ENCODE measurements at places on chromosomes 13 and 19. TPM values are rescaled to one million over a fixed set of nuclear protein-coding genes. Genes with fewer than 3 reads are reported as not detected.

Gene MOB3A
- total RNA-seq: 235 TPM

Gene IGFL3
- not detected for total RNA-seq

Gene KBTBD7
- 9.2 TPM for total RNA-seq

Gene HSD11B1L
- 1.8 TPM for total RNA-seq

DNA sequence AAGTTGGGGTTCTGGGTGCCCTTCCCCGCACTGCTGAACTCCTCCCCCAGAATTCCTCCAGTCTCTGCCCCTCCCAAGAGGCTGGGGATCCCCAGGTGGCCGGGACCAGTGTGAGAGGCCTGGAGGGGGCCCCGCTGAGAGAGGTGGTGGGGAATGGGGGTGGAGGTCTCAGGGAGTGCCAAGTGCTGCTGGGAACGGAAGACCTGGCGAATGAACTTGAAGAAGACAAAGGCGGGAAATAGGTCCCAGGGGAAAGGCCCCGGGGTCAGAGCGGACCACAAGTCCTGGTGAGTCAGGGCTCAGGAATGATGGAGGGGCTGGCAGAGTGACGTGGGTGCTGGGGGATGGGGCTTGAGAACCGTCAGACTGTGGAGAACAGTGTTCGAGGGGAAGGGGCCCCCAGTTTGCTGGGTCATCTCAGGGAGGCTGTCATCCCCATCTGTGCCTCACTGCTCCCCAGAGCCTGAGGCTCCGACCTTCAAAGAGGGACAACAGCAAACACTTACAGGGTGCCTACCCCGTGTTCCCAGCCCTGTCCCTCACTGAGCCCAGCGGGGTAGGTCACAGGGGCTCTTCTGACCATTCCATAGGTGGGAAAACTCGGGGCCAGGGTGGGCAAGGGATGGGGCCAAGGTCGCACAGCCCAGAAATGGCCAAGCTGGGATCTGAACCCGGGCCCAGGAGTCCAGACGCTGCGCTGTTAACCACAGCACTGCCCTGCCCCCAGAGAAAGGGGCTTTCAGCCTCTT, 16.0 kb upstream of the SEMA6B start:
- no peaks in the 10 kb centered on the region for H3K4me1 ChIP-seq
- no peak overlapping the region for H3K4me3 ChIP-seq
- no peak for DNase-seq
- H3K27me3 ChIP-seq: peaks cover 4% of the 10 kb centered on the region
- no peaks in the 10 kb centered on the region for H3K36me3 ChIP-seq

- DNase-seq: no peak
- H3K4me3 ChIP-seq: no peak overlapping the region
- no peaks in the 10 kb centered on the region for H3K36me3 ChIP-seq
- peaks cover 35% of the 10 kb centered on the region for H3K27me3 ChIP-seq
- peaks cover 28% of the 10 kb centered on the region for H3K4me1 ChIP-seq
These were observed 62.8 kb upstream of the DOCK9 start for GRCh38 chr13:99040536-99041131.

DNA sequence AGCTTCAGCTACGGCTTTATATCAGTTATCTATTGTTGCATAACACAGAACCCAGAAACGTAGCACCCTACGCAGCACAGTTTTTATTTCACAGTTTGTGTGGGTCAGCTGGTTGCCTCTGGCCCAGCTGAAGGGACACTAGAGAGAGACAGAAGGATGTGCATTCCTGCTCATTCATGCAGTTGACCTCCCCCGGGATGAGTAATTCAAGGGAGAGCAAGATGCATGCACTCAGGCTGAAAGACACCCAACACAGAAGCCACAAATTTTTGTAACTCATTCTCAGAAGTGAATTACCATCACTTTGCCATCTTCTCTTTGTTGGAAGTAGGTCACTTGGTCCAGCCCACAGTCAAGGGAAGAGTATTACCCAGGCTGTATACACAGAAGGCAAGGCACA, 89.5 kb downstream of the EFNB2 start:
- no peaks in the 10 kb centered on the region for H3K36me3 ChIP-seq
- no peak overlapping the region for H3K4me3 ChIP-seq
- H3K27ac ChIP-seq: no peak overlapping the region
- H3K4me1 ChIP-seq: no peaks in the 10 kb centered on the region
- no peaks in the 10 kb centered on the region for H3K27me3 ChIP-seq
- no peak for DNase-seq

DNA sequence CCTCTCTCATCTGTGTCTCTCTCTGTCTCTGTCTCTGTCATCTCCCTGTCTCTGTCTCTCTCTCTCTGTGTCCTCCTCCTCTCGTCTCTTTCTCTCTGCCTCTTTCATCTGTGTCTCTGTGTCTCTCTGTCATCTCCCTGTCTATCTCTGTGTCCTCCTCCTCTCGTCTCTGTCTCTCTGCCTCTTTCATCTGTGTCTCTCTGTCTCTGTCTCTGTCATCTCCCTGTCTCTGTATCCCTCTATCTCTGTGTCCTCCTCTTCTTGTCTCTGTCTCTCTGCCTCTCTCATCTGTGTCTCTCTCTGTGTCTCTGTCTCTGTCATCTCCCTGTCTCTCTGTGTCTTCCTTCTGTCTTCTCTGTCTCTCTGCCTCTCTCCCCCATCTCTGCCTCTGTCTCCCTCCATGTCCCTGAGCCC, 551 bp upstream of the EBI3 start:
- peaks cover 32% of the 10 kb centered on the region for H3K4me1 ChIP-seq
- no peaks in the 10 kb centered on the region for H3K36me3 ChIP-seq
- H3K27me3 ChIP-seq: no peaks in the 10 kb centered on the region
- DNase-seq: no peak

GRCh38 chr13:78137404-78138142, 218.9 kb upstream of the EDNRB start:
- peak overlapping the region; percentile 27 for H3K4me3 ChIP-seq
- peak; percentile 65 for DNase-seq
- no peaks in the 10 kb centered on the region for H3K36me3 ChIP-seq
- H3K4me1 ChIP-seq: peaks cover 7% of the 10 kb centered on the region
- no peaks in the 10 kb centered on the region for H3K27me3 ChIP-seq

DNA sequence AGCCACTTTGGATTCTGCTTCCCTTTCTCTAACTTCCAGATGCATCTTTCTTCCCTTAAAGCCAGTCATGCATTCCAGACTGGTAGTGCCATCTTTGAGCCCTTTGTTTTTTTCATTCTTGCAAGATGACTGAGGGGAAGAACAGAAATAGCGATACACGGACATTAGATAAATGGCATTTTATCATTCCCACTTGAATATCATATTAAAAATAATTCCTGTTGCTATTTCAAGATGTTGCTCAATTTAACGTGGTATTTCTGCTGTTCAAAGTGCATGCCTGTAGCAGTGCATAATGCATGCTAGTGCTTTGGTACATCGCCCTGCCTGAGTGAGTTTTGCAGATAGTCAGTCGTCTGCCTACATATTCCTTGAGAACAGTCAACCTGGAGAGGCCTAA, 140.6 kb upstream of the FRY start:
- H3K4me3 ChIP-seq: no peak overlapping the region
- peaks cover 2% of the 10 kb centered on the region for H3K4me1 ChIP-seq
- no peaks in the 10 kb centered on the region for H3K27me3 ChIP-seq
- no peak for DNase-seq

DNA sequence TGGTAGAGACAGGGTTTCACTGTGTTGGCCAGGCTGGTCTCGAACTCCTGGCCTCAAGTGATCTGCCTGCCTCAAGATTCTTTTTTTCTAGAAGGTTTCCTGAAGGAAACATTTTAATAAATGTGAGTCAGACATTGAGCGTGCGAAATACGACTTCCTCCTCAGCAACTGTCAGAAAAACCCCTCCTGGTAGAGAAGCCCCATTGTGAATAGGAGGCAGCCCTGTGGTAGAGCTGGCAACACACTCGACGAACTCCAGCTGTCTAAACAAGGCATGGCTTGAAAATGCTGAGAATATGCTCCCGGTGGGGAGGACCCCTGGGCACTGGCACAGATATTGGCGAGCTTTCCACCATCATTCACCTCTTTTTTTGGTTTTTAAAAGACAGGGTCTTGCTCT, 9.8 kb downstream of the ZNF333 start:
- no peak overlapping the region for H3K4me3 ChIP-seq
- no peaks in the 10 kb centered on the region for H3K4me1 ChIP-seq
- no peak overlapping the region for H3K27ac ChIP-seq
- no peak for DNase-seq
- H3K27me3 ChIP-seq: no peaks in the 10 kb centered on the region

- no peaks in the 10 kb centered on the region for H3K36me3 ChIP-seq
- no peaks in the 10 kb centered on the region for H3K4me1 ChIP-seq
- no peak overlapping the region for H3K4me3 ChIP-seq
- no peak overlapping the region for H3K27ac ChIP-seq
These were observed 75.0 kb upstream of the VSTM2B start for GRCh38 chr19:29450812-29451211.

GRCh38 chr13:43664700-43665191, 122.0 kb downstream of the ENOX1 start:
- no peaks in the 10 kb centered on the region for H3K4me1 ChIP-seq
- H3K27me3 ChIP-seq: no peaks in the 10 kb centered on the region
- H3K4me3 ChIP-seq: no peak overlapping the region

DNA sequence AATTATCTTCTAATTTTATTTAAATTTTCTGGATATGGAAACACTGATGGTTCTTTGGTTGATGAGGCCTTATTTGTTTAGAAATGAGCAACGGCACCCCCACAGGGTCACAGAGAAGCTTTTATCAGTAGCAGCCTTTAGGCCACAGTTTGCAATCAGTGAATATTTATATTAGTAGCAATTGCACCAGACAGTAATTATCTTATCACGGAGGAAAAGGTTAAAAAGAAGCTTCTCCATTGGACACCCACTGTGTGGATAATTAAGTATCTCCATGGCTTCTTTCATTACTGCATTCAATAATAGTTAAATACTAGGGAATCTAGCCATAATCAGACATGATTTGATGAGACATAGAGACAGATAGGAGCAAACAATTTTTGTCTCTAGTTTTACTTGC, 2099.2 kb upstream of the PCDH20 start:
- no peaks in the 10 kb centered on the region for H3K27me3 ChIP-seq
- no peak for DNase-seq
- no peaks in the 10 kb centered on the region for H3K36me3 ChIP-seq
- H3K27ac ChIP-seq: no peak overlapping the region

GRCh38 chr13:35797991-35798390, 321.5 kb upstream of the MAB21L1 start:
- no peak for DNase-seq
- H3K27me3 ChIP-seq: no peaks in the 10 kb centered on the region
- H3K27ac ChIP-seq: no peak overlapping the region
- H3K4me1 ChIP-seq: no peaks in the 10 kb centered on the region
- no peak overlapping the region for H3K4me3 ChIP-seq

- H3K27ac ChIP-seq: no peak overlapping the region
- no peak overlapping the region for H3K4me3 ChIP-seq
- DNase-seq: no peak
- H3K4me1 ChIP-seq: no peaks in the 10 kb centered on the region
These were observed 10.4 kb downstream of the ZNF561 start for GRCh38 chr19:9610484-9611113.

All from B cell (primary cell).